WERI-Rb-1 (cell line): ENCODE measurements at places on chromosomes 5 and 9.

GRCh38 chr5:111935009-111935408 is 178.0 kb upstream of the NREP start:
- no peak for DNase-seq

GRCh38 chr5:17839848-17840247 is 205.6 kb downstream of the TAF11L14 start:
- no peak for DNase-seq

- no peak for DNase-seq
These were observed 3.9 kb downstream of the EBF1 start for GRCh38 chr5:159095866-159096242.

- peak; percentile 21 for DNase-seq
These were observed 1166.8 kb downstream of the MAT2B start for GRCh38 chr5:164672205-164672604.

GRCh38 chr5:136226401-136226800 is 33.4 kb upstream of the SMIM32 start:
- DNase-seq = no peak

DNA sequence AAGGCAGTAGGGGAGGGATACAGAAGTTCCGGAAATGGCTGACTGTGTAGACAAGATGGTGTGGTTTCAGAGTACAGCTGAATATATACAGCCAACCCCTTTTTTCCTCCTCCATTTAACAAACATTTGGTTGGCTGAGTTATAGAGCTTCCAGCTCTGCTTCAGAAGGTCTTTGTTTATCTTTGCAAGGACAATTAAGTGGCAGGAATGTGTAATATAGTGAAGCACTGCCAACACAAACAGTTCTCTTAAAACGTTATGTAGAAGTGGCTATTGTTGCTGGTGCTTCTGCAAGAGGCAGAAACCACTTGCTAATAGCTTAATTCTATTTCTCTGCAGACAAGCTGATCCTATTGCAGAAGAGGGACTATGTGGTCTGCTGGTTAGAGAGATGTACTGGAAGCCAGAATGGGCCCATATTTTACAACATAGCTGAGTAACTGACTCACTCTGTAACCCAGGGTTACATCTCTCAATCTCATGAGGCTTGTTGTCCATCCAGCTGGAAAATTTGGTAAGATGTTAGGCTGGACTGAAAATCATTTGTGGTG is 62.7 kb upstream of the OSMR start:
- DNase-seq = no peak
